ENCODE measurements at places on chromosomes 3 and 15.

- no peak for DNase-seq
Measured at GRCh38 chr15:91476861-91477260, 376.6 kb upstream of the SLCO3A1 start.

DNA sequence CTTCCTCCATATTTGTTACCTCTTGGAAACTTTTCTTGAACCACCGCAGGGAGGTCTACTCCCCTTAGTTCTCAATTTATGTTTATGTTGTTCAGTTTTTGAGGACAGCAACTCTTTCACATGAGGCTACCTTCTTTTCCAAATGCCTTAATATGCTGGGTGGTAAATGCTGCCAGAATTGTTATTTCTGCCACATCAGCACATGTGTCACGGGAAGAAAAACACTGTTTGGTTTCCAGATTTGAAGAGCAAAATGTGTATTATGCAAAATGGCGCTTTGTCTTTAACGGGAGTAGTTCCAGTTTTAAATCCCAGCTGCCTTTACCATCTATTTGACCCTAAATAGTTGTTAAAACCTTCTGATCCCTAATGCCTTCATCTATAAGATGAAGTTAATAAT is 606.2 kb upstream of the TBL1XR1 start:
- no peak for DNase-seq

DNA sequence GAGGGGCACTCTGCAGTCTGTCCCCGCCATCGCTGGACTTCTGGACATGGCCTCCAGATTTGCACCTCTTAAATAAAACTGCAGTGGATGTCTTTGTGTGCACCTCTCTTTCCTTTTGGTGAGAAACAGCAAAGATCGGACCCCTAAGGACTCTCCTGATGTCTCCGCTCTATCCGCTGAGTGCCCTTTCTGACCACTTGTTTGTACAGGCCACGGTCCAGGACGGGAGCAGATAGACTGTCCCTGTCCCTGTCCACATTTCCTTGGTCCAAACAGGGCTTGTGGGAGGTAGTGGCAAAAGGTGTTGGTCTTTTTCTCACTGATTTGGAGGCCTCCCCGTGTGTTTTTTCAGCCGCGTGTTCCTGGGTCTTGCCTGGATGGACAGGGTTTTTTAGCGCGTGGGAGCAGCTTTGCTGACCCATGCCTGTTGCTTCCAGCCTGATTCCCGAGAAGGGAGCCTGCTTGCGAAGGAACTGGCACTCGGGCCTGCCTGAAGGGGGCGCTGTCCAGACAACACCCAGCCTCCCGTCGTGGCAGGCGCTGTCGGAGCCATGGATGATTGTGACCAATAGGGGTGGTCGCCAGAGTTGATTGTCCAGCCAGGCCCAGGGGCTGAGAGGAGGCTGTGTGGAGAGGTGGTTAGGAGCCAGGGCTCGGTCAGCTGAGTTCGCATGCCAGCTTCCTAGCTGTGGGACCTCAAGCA is 13.2 kb upstream of the STAB1 start:
- DNase-seq = no peak

DNA sequence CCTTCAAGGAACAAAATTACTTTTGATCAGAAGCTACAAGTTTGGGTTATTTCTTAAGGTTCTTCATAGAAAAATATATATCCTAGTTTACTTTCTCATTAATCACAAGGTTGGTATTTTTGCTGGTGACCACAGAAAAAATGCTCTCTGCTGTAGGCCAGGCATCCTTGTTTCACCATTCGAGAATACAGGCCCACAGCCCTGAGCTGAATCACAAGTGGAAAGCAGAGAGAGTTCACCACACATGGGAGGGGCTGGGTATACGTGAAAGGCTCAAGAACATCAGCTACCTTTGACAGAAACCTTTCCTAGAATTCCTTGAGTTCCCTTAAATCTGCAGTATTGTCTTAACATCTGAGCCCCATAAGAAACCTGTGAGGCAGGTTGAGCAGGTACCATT is 23.2 kb downstream of the CPEB1 start:
- no peak for DNase-seq

GRCh38 chr3:179063945-179064560 is 7.6 kb downstream of the ZMAT3 start:
- no peak for DNase-seq

DNA sequence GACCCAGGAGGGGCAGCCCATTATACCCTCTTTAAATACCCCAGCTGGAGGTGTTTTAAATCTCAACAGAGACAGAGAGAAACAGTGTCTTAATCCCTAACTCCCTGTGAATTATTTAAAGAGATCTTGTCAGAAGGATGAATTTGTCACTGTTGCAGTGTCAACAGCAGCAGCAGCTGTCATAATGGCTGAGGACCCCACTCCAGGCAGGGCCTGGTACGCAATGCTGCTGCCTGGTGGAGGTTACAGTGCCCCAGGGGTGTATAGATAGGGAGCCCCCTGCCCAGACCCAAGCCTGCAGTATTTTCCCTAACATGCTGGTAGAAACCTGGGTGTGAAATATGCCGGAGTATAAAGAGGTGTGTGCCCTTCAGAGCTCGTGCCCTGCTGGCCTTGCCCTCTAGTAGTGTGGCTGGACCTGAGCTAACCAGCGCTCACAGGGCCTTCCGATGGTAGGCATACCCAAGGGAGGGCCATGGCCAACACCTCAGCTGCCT is 143.0 kb downstream of the EPHB1 start:
- DNase-seq = no peak

- no peak for DNase-seq
Measured at GRCh38 chr3:70150599-70150998, 151.1 kb downstream of the SAMMSON start.

DNA sequence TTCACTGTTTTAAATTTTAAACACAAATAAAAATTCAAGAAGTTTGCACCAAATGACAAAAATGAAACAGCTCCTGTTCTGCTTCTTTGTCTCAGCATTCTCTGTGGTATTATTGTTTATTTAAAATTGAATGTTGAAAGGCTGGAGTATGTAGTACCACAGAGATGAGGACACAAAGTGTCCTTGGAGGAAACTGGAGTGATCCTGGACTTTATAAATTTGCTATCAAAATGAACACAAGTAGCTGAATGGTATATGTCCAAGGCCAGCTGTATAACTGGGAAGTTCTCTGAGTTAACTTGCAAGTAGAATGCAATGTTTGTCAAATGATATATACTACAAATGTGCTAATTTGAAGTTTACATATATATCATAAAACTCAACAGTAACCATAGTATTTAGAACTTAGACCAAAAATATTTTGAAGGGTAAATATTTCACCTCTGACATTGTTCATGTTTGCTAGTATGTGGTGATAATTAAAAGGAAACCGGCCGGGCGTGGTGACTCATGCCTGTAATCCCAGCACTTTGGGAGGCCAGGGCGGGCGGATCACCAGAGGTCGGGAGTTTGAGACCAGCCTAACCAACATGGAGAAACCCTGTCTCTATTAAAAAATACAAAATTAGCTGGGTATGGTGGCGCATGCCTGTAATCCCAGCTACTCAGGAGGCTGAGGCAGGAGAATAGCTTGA is 12.3 kb downstream of the BTLA start:
- no peak for DNase-seq

- no peak for DNase-seq
Measured at GRCh38 chr3:66856533-66856932, 141.6 kb upstream of the KBTBD8 start.

GRCh38 chr3:46420931-46421330 is 13.9 kb downstream of the CCRL2 start:
- no peak for DNase-seq

- no peak for DNase-seq
Measured at GRCh38 chr3:158711886-158712285, 20.4 kb downstream of the RARRES1 start.

DNA sequence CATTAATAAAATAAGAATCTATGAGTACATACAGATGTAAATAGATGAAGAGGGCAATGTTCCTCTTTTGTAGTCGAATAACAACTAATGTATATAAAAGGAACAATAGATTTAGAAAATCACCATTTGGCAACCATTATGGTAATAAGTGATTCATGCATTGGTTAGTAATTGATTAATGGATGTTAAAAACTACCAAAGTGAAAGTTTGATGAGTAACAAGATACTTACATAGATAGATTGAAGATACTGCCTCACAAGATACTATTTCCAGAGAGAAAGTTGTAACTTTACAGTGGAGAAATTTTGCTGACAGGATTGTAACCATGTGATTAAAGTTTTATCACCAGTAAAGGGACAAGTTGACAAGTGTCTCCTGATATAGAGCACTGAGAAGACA is 55.0 kb downstream of the TCF12 start:
- DNase-seq = no peak

DNA sequence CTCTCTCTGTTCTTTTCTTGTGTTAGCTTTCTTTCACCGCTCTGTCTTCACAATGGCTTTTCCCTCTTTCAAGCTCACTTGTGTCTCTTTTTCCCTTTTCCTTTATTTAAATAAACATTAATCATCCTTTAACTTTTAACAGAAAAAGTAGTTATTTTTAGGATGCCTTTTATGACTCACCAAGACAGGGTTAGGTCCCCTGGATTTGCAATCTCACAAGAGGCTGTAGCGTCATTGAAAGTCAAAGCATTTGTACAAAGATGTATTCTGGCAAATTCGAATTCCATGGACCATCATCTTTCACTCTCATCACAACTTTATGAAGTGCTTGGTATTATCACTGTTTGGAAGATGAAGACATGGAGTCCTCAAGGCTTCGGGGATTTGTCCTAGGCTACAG is 34.8 kb upstream of the MCTP2 start:
- no peak for DNase-seq

DNA sequence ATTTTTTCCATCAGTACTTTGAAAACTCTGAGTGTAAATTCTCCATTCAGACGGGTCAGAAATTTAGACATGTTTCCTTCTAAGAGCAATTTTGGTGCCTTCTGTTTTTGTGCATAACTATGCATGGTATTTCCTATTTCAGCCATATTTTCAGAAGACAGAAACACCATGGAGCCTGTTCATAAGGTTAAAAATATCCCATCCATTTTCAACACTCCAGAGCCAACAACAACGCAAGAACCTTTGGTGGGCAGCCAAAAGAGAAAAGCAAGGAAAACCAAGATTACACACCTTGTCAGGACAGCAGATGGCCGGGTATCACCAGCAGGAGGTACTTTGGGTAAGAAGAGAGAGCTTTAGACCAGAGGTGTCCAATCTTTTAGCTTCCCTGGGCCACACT is 275.6 kb downstream of the BBX start:
- no peak for DNase-seq

DNA sequence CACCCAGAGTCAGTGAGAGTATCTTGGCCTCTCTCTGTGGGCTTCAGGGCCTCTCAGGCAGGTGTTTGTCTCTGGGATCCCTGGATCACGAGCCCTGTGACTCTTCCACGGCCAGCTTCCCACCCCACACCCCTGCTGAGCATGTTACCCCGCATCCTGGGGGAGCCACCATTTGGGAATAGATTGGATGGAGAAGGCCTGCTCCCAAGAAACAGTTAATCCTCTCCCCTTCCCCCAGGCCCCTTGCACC is 15.5 kb upstream of the SRP14 start:
- DNase-seq = no peak

DNA sequence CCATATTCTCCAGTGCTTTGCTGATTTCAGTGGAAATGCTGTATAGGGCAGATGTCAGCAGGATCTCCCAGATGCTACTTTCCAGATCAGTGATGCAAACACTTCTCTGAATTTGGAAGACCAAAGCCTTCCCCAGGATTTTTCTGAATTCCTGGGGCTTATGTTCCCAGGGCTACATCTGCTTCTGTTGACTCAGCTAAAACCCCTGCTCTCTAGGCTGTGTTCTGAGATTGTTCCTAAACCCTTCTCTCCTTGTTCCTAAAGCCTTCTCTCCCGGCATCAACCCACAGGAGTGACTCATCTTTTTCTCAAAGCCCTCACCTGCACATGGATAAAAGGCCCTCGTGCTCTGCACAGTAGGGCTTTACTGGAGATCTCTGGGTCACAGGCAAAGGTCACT is 35.5 kb downstream of the FAH start:
- DNase-seq = no peak

GRCh38 chr3:134704556-134704955 is 53.7 kb upstream of the KY start:
- DNase-seq = no peak

DNA sequence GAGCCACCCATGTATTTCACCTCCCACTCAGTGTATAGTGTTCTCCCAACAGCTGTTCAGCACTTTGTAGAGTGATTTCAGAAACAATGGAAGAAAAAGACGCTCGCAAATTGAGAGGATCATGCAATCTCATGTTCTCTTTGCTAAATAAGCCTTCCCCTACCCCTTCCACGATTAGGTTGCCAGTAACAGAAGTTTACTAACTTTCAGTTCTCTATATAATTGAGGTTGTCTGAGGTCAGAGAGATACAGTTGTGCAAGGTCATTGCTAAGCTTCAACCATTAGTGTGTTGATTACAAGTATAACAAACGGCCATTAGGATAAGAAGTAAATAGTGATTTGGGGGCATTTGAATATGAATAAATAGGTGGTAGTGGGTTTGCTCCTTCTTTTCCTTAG is 99.6 kb downstream of the TUSC7 start:
- no peak for DNase-seq

DNA sequence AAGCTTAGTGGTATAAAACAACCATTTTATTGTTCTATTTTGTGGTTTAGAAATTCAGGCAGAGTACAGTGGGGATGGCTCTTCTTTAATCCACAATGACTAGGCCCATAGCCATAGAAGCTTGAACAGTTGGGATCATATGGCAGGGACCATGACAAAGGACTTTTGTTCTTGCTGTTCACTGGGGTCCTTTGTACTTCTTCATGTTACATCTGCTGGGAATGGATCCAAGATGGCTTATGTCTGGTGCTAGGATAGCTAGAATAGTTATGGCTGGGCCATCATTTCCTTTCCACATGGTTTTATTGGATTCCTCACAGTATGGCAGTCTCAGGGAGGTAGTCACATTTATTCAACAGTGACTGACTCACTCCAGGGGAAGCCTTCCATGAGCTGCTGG is 427.9 kb upstream of the AGTR1 start:
- DNase-seq = no peak

- no peak for DNase-seq
Measured at GRCh38 chr15:62109982-62110851, 43.4 kb downstream of the C2CD4A start.

- no peak for DNase-seq
Measured at GRCh38 chr15:88233921-88234320, 22.6 kb downstream of the NTRK3 start.

DNA sequence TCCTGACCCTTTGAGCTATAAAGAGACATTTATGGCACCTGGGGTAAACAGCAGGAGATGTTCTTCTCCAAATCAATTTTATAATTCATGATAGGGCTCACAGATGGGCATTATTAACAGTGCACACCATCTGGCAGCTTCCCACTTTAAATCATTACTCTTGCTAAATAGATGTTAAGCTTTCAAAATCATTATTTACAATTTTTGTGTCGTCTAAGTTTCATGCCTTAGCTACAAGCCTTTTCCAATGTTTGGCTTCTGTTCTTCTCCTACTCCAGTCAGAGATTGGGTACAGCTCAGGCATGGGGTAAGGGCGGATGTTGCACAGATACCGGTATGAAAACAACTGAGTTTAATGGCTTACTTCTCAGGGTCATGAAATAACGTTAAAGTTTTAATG is 120.9 kb upstream of the PFN2 start:
- DNase-seq = no peak

GRCh38 chr15:22933641-22934061 is 46.5 kb downstream of the CYFIP1 start:
- DNase-seq = no peak

- DNase-seq = no peak
Measured at GRCh38 chr3:169391672-169392071, 271.8 kb downstream of the MECOM start.

- DNase-seq = no peak
Measured at GRCh38 chr15:39934397-39935071, 619 bp downstream of the EIF2AK4 start.
